Spinal cord (tissue), 10 donors: ENCODE measurements at places on chromosomes 5 and 9. TPM values are rescaled to one million over a fixed set of nuclear protein-coding genes. Genes with fewer than 3 reads are reported as not detected.

SLC6A18 gene
- not detected for total RNA-seq

DNA sequence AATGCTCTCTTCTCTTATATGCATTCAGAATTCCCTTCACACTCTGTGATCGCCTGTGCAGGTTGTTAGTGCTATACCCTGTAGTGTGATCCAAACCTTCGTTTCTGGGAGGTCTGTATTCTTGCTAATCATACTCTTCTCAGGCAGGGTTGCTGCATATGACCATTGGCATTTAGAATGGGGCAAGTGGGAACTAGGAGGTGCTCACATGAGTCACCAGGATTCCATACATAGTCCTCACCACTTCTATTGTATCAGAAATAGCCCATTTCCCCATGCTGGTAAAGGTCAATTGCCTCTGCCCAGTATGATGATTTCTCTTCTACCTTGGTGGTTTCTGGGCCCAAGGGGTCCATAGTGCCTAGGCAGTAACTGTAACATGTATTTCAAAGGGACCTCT is 443.5 kb upstream of the CDH6 start:
- no peaks in the 10 kb centered on the region for H3K27me3 ChIP-seq
- no peak overlapping the region for H3K27ac ChIP-seq
- no peaks in the 10 kb centered on the region for H3K4me1 ChIP-seq
- H3K36me3 ChIP-seq, result no peaks in the 10 kb centered on the region

GRCh38 chr5:66144834-66145390 is 812 bp downstream of the SREK1 start:
- H3K27ac ChIP-seq, result peak overlapping the region; percentile 100
- no peaks in the 10 kb centered on the region for H3K4me1 ChIP-seq
- H3K4me3 ChIP-seq, result peak overlapping the region; percentile 70
- DNase-seq, result no peak
- H3K36me3 ChIP-seq, result no peaks in the 10 kb centered on the region

DNA sequence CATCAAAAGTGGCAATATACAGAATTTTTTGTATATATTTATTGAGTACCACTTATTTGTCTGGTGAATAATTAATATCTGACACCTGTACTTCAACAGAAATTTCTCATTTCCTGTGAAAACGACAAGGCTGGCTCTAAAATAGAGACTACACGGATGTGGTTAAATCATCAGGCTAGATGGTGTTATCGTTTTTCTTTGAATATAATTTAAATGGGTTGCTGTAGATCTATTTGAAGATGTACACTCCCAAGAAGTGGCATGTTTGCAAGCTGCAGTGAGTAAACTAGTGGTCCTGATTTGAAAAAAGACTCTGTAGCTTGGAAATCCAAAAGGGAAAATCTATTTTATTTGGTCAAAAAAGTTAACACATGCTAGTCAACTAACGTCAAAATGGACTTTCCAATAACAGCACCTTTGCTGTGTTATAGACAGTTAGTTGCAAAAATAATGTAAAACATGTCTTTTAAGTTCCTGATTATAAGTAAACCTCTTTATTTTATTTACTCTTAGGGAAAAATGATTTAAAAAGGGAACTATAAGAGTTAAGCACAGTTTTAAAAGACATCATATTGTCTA is 13.8 kb downstream of the ST8SIA4 start:
- H3K4me1 ChIP-seq, result no peaks in the 10 kb centered on the region
- H3K4me3 ChIP-seq, result no peak overlapping the region
- no peak overlapping the region for H3K27ac ChIP-seq

HAVCR2 gene
- total RNA-seq, result 22.9 TPM

- H3K36me3 ChIP-seq, result no peaks in the 10 kb centered on the region
- H3K4me1 ChIP-seq, result no peaks in the 10 kb centered on the region
- no peak overlapping the region for H3K27ac ChIP-seq
- no peaks in the 10 kb centered on the region for H3K27me3 ChIP-seq
- no peak for DNase-seq
These were observed 92.9 kb upstream of the MTAP start for GRCh38 chr9:21709464-21710058.

OBP2B gene
- total RNA-seq, result not detected

DNA sequence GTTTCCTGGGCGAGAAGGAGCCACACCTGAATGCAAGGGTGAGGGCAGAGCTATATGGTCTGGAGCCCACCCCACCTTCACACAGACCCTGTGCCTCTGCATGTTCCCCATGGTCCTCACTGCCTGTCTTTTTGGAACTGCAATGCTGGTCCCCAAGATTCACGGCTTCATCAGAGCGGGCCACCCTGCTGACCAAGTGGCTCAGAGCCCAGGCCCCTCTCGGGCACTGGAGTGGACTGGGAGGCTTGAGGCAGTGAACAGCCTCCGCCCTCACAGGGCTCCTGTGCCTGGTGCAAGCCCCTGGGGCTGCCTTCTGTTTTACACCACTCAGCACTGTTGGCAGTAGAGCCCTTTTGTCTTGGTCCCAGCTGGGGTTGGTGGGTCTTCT is 143.2 kb downstream of the CACNA1B start:
- no peak overlapping the region for H3K27ac ChIP-seq
- H3K4me1 ChIP-seq, result peaks cover 16% of the 10 kb centered on the region
- peaks cover 19% of the 10 kb centered on the region for H3K27me3 ChIP-seq
- H3K36me3 ChIP-seq, result peaks cover 41% of the 10 kb centered on the region

ARHGEF39 gene
- 1.5 TPM for total RNA-seq

DNA sequence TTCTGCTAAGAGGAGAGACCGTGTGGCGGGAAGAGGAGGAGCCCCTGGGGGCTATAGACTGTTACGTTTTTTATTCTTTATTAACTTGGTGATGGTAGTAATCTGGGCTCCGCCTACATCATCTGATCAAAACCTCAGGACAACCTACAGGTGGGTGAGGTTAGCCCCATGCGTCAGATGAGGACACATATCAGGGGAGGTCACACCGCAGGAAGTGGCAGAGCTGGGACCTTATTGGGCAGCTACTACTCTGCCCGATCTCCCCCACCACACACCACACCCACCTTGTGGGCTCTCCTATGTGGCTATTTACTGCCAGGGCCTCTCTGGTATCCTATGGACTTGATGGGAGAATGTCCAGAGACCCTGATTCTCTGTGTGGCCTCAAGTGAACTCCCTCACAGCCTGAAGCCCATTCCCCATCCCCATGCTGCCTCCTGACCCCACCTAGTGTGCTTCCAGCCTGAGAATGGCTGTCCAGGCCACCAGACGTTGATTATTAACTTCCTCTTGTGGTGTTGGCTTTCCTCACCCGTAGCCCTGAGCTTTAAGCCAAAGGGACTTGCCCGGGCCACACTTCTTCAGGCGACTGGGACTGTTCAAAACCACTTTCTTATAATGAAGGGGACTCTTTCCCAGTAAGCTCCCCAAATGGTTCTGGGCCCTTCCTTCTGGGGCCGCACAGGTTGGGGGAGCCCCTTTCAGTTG is 8.2 kb downstream of the UNC5A start:
- no peak for DNase-seq
- H3K27me3 ChIP-seq, result peaks cover 30% of the 10 kb centered on the region
- H3K27ac ChIP-seq, result no peak overlapping the region
- H3K4me1 ChIP-seq, result peaks cover 32% of the 10 kb centered on the region
- no peak overlapping the region for H3K4me3 ChIP-seq

GRCh38 chr9:91852801-91853347 is 97.2 kb downstream of the ROR2 start:
- no peak overlapping the region for H3K27ac ChIP-seq
- no peaks in the 10 kb centered on the region for H3K27me3 ChIP-seq
- no peaks in the 10 kb centered on the region for H3K36me3 ChIP-seq
- H3K4me3 ChIP-seq, result no peak overlapping the region

PCDHGA11 gene
- 8.0 TPM for total RNA-seq

DNA sequence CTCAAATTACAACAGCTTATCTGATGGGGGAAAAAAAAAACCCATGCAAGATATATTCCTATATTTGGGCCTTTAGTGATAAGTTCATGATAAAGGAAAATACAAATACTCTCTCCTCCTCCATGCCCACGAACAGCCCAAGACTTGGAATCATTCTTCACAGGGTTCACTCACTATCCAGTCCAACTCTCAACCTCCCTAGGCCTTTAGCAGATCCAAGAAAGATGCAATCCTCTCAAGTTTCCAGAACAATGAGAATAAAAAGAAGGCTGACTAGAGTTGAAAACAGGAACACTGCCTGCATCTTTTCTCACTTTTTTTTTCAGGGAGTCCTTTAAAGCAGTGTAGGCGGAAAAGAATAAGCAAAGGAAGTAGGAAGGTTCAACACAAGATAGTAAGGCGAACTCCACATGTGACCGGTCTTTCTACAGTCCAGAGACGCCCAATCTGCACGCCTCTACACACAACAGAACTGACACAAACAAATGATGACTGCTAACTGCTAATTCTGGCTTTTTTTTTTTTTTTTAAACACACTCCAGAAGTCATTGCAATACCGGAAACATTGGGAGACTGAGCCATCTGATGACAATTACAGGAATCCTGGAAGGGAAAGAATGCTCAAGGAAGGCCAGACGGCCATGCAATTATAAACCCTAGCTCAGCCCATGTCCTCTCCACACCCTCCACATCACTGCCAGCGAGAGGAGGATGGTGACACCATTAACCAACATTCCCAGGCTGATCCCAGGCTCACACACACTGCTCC is 75.4 kb downstream of the BNC2 start:
- no peak for DNase-seq
- H3K27ac ChIP-seq, result no peak overlapping the region
- H3K4me1 ChIP-seq, result no peaks in the 10 kb centered on the region
- no peaks in the 10 kb centered on the region for H3K27me3 ChIP-seq
- no peaks in the 10 kb centered on the region for H3K36me3 ChIP-seq
- H3K4me3 ChIP-seq, result no peak overlapping the region

- H3K4me1 ChIP-seq, result no peaks in the 10 kb centered on the region
- no peaks in the 10 kb centered on the region for H3K27me3 ChIP-seq
- H3K36me3 ChIP-seq, result no peaks in the 10 kb centered on the region
- H3K27ac ChIP-seq, result no peak overlapping the region
- no peak for DNase-seq
- H3K4me3 ChIP-seq, result no peak overlapping the region
These were observed 156.9 kb downstream of the TRIM32 start for GRCh38 chr9:116843863-116844620.

GRCh38 chr9:107138261-107138992 is 144.7 kb upstream of the RAD23B start:
- no peak overlapping the region for H3K4me3 ChIP-seq
- H3K4me1 ChIP-seq, result no peaks in the 10 kb centered on the region
- DNase-seq, result no peak
- no peaks in the 10 kb centered on the region for H3K27me3 ChIP-seq

GRCh38 chr5:151348789-151349188 is 1.4 kb upstream of the SLC36A2 start:
- no peaks in the 10 kb centered on the region for H3K36me3 ChIP-seq
- peaks cover 5% of the 10 kb centered on the region for H3K27me3 ChIP-seq
- H3K27ac ChIP-seq, result no peak overlapping the region
- H3K4me3 ChIP-seq, result no peak overlapping the region

DNA sequence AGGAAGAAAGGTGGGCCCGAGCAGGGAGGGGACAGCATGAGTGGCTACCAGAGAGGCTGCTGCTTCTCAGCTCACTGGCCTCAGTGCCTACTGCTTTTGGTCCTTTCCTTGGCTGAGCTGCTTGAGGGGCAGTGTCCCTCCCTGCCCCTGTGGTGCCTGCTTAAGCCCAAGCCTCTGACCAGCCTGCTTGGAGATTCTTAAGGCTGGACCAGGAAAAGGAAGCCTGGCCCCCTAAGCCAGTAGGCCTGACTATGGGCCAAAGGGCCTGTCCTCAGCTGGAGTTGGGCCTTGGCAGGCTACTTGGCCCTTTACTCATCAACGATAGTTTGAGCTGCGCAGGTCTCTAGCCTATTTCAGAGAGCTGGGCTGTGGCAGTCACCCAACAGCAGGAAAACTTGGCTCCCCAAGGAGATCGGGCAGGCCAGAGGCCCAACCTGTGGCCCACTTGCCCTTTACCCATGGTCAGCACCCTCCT is 24.9 kb downstream of the TCF7 start:
- H3K36me3 ChIP-seq, result peaks cover 85% of the 10 kb centered on the region
- H3K4me1 ChIP-seq, result peaks cover 29% of the 10 kb centered on the region
- H3K27me3 ChIP-seq, result no peaks in the 10 kb centered on the region
- H3K27ac ChIP-seq, result no peak overlapping the region

GRCh38 chr9:131436865-131437271 is 43.0 kb downstream of the PRRC2B start:
- DNase-seq, result no peak
- peaks cover 7% of the 10 kb centered on the region for H3K4me1 ChIP-seq
- H3K27ac ChIP-seq, result no peak overlapping the region
- H3K4me3 ChIP-seq, result no peak overlapping the region
- no peaks in the 10 kb centered on the region for H3K27me3 ChIP-seq
- H3K36me3 ChIP-seq, result peaks cover 82% of the 10 kb centered on the region

DNA sequence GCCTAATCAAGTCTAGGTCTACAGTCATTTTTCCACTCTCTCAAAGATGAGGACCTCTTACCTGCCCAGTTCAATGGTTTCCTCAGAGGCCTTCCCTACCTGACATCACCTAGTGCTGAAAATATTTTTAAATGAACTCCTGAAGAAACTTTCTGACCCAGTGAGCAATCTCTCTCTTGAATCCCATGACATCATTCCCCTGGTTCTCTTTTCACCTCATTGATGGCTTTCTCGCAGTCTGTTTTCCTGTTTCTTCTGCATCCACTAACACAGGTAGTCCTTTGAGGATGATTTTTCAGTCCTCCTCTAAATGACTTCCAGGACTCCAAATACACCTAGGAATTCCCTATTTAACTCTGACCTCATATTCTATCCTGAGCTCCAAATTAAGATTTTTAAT is 40.3 kb downstream of the SCAI start:
- no peak overlapping the region for H3K4me3 ChIP-seq
- H3K27me3 ChIP-seq, result no peaks in the 10 kb centered on the region
- DNase-seq, result no peak
- no peaks in the 10 kb centered on the region for H3K36me3 ChIP-seq

SPATA6L gene
- total RNA-seq, result 5.9 TPM

HNRNPAB gene
- 49.0 TPM for total RNA-seq

IFNK gene
- total RNA-seq, result not detected

DNA sequence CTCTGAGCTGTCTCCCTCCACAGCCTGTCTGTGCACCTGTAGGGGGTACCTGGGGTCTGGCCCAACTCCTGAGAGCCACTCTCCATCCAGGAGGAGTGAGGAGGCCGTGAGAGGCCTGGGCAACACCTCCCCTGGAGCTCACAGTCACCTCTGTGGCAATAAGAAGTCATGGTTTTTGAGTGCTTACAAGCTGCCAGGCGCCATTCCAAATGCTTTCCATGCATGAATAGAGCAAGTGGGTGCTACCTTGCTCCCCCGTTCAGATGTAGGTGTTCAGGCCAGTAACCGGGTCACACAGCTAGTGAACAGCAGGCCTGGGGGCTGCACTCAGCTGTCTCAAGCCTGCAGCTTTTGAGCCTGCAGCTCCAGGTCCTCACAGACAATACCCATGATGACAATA is 30.6 kb downstream of the CORO2A start:
- no peaks in the 10 kb centered on the region for H3K27me3 ChIP-seq
- no peaks in the 10 kb centered on the region for H3K36me3 ChIP-seq
- no peak overlapping the region for H3K27ac ChIP-seq
- DNase-seq, result no peak

PCDHGC4 gene
- 65.5 TPM for total RNA-seq

OR1J2 gene
- total RNA-seq, result not detected

GRCh38 chr9:134333234-134333873 is 7.1 kb downstream of the RXRA start:
- DNase-seq, result no peak
- H3K4me1 ChIP-seq, result peaks cover 92% of the 10 kb centered on the region
- H3K27ac ChIP-seq, result no peak overlapping the region
- H3K36me3 ChIP-seq, result peaks cover 32% of the 10 kb centered on the region
- H3K4me3 ChIP-seq, result no peak overlapping the region

LIFR gene
- 179 TPM for total RNA-seq
